ENCODE measurements at places on chromosomes 1 and 21.

DNA sequence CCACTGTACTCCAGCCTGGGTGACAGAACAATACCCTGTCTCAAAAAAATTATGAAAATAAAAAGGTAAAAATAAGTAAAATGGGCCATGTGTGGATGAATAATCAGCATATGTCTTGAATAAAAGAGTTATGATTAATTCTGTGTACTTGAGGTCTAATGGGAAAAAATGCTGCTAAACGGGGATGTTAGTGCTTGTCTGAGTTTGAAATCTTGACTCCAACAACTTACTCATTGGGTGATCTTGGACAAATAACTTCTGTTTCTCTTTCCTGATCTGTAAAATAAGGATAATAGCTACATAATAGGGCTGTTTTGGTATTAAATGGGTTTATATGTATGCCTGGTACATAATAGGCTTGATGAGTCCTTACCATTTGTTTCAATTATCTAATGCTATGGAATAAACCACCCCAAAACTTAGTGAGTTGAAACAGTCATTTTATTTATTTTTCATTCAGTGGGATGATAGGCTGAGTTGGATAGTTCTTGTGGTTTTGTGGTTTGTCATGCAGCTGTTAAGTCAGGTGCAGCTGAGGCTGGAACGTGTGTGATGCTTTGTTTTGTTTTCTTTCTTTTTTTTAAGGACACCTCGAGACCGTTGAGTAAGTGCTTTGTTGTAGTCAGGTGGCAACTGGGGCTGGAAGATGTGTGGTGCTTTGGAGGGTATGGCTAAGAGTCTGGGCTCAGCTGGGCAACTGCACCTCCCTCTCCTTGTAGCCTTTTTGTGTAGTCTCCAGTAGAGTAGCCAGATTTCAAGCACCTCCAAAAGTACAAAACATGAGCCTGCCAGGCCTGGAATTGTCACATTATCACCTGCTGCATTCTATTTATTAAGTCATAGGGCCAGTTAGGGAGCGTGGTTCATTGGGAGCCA is 4.9 kb downstream of the MDM4 start:
- DNase-seq, result no peak

DNA sequence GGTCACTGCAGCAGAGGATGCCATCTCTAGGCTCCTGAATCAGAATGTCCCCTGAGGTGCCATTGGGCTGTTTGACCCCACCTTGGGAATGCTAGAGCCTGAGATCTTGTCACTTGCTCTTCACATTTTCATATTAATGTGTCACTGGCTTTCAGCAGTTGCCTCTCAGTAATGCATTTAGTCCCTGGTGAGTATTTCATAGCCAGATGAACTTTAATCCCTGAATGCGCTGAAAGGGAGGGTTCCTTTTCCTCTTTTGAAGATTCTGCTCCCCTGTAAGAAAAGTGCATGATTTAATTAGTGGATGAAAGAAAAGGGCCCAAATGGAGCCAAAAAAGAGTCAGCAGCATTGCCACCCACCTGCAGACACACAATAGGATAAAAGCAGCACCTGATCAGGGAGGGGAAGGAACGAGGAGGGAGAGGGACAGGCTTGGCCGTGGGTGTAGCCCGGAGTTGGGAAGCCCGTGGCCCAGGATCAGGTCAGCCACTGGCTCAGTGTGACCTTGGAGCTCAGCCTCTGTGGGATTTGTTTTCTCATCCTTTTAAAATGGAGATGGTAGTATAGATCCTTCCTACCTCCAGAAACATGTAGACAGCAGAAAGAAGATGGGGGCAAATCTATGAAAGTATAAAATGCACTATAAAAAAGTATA is 31.1 kb downstream of the ROR1 start:
- DNase-seq, result no peak

DNA sequence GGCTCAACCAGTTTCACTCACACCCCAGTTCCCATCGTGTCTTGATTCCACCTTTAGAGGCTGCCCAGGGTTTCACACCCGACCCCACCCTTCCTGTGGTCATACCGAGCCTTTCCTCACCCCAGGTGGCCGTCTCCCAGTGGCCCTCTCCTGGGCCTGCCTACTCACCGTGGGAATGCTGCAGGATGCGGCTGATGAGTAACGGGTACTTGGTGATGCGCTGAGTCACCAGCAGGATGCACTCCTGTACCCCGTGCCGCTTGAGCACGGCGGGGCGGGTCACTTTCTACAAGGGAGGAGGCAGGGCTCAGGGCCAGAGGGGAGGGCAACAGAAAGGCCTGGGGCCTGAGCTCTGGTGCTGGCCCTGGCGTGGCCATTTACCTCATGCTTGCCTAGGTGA is 16.4 kb downstream of the ARHGEF2 start:
- no peak for DNase-seq

DNA sequence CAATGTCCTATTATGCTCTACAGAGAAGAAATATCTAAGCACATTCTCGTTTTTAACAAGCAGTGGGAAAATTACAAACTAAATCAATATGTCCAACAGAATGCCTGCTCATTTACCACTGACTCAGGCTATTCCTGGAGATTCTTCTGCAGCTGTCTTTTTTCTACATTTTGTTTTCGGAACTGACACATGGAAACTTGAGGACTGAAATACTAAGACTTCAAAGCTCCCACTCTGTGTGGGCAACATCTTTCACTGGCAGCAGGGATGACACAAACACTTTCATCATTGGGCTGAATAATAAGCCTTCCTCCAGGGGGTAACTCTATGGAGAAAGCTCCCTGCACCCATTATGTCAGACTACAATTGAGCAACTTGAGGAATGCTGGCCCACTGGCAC is 175.5 kb upstream of the NCAM2 start:
- no peak for DNase-seq

DNA sequence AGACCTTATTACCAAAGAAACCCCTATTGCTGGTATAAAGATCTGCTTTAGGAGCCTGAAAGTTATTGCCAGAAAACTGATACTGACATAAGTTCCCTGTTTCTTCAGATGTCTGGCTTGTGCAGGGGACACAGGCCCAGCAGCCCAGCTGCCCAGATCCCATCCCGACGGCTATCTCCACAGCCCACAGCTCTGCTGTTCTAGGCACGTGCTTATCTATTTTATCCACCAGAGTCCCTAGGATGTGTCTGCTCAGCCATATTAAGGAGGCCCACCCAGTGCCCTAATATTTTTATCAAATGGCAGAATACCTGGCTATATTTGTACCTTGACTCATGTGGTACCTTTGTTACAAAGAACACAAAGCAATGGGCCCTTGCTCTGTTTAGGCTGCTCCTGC is 58.9 kb downstream of the DDX20 start:
- DNase-seq, result no peak

Measured in SK-N-SH (cell line).